ENCODE measurements at places on chromosomes 16 and 17.

DNA sequence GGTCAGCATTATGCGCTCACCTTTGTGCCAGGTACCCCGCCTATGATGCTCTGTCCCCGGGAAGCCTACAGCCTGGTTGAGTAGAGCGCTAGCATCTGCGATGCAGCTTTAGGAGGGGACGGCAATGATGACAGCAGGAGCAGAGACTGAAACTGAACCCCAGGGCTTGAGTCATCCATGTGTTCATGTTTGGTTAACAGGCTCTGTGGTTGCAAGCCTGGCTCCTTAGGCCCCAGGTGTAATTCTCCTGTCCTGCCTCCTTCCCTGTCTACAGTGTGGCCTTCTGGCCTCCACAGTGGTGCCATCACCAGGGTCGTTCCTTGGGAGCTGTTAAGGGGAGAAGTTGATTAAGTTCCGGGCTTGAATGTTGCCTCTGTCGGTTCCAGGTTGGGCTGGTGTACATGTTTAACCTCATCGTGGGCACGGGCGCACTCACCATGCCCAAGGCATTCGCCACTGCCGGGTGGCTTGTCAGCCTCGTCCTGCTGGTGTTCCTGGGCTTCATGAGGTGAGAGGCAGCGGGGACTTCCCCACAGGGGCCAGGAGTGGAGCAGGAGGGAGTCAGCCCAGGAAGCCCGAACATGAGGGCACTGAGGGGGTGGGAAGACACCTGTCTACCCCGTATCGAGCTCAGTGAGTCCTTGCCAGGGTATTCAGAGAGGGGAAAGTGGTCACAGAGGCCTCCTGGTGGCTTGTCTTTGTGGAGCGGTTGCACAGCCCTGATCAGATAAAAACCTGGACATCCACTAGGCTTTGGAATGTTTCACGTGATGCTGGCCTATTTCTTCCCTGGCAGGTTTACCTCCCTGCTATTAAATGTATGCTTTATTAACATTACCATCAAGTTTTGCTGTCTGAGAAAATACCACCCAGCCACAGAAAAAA is 9.2 kb upstream of the NAT9 start:
- no peak for DNase-seq

DNA sequence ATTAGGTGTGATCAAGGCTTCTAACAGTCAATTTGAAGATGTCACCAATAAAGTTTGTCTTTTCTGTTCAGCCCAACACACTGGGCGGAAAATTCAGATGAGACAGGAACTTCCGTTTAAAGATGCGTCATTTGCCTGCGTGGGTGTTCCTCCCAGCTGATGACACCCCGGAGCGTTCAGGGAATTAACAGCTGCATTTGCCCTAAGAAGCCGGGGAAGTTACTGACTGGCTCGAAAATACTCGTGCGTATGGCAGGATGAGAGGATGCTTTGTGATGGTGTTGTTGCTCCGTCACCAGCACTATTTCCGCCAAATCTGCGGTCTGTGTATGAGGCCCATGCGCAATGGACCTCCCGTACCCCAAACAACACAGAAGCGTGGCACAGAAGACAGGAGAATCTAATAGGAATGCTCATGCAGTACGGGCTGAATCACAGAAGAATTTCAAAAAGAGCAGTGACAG is 11.9 kb upstream of the PVALEF start:
- peak; percentile 47 for DNase-seq

- DNase-seq, result no peak
Observed at GRCh38 chr16:27400751-27401620, 988 bp upstream of the IL21R start.

GRCh38 chr16:4303973-4304372 is 11.9 kb upstream of the GLIS2 start:
- no peak for DNase-seq

GRCh38 chr16:89450537-89450936 is 39.8 kb downstream of the ANKRD11 start:
- DNase-seq, result no peak

DNA sequence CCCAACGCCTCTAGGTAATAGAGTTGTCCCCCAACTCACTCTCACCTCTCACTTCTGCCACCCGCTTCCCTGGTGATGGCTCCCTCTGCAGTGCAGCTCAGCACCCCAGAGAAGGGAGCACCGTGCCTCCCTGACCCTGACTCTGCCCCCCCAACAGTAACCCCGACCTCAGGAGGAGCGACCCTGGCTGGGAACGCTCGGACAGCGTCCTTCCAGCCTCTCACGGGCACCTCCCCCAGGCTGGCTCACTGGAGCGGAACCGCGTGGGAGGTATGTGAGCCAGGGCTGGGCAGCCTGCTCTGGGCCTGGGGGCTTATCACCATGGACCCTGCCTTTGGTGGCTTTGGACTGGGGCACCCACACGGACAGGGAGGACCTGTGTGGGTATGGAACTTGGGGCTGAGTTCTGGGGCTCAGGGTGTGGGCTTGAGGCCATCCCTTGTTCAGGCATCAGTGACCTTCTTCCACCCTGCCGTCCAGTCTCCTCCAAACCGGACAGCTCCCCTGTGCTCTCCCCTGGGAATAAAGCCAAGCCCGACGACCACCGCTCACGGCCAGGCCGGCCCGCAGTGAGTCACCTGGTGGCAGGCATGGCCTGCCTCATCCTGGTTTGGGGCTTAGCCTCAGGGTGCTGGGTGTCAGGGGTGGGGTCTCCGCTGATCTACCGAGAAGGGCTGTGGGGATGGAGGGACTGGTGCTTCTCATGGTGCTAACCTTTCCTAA is 6.7 kb upstream of the C17orf107 start:
- no peak for DNase-seq

DNA sequence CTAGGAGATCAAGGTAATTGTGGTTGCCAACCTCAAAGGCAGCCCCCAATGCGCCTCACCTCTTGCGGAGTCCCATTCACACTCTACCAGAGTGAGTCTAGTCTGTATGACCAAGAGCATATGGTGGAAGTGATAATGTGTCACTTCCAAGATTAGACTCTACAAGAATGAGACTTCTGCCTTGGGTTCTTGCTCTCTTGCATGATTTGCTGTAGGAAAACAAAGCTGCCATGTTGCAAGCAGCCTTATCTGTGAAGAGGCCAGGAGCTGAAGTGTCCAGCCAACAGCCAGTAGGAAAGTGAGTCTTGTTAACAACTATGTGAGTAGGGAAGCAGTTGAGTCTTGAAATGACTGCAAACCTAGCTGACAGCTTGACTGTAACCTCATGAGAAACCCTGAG is 3.4 kb downstream of the TERF2 start:
- no peak for DNase-seq

- DNase-seq, result no peak
Observed at GRCh38 chr17:74515941-74516340, 15.3 kb downstream of the CD300LB start.

DNA sequence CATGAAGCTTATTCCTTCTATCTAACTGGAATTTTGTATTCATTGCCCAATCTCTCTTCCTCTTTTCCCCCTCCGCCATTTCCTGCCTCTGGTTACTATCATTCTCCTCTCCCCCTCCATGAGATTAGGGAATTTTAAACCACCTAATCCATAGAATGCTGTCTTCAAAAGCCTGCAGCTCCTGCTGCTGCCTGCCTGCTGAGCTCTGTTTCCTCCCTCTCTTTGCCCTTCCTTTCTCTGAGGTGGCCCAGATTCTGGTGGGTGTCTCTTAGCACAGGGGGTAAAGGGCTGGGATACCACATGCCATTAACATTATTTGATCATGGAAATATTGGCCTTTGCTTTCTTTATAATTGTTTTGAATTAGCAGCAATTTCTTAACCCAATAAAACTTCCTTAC is 241.6 kb downstream of the CNTNAP4 start:
- DNase-seq, result no peak

- DNase-seq, result no peak
Observed at GRCh38 chr17:11391134-11391533, 150.1 kb downstream of the SHISA6 start.

DNA sequence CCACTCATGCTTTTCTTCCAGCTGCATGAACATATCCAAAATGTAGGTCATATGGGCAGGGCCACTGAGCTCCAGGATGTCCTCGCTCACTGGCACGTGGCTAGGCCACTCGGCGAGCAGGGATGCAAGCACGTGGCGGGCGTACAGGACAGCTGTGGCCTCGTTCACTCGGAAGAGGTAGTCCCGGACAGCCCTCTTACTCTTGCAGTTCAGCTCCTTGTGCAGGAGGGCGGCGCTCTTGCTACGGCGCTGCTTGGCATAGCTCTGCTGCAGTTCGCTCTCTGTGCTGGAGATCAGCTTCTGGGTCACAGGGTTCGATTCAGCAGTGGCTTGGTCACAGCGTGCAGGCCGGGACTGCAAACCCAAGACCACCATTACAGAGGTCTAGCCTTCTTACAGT is 53.1 kb upstream of the ATP2A3 start:
- no peak for DNase-seq

DNA sequence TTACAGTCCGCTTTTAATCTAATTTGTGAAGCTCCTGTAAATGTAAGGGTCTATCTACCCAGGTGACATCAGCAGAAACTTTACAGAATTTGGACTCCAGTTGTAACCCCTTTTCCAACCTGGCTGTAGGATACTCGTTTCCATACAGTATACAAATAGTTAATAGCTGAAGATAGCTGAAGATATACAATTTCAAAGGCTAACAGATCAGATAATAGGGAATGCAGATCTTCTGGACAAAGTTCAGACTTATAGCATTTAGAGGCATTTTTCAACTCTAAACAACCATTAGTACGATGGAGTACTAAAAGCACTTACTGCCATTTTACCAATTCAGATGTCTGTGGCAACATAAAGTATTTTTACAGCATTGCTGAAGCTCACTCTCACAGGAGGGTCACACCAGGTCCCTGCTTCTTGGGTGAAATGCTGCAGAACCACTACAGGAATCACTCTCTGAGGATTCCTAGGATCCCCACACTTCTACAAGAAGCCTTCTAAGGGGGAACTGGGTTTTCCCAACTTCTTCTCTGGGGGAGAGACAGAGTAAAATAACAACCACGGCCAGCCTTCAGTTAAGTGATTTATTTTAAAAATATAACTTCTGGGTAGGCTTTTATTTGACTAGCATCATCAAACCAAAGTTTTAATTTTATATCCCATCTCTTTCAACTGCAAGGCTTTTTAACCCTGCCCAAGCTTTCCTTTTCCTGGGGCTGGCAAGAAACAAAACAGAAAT is 2.9 kb downstream of the VEZF1 start:
- DNase-seq, result no peak

DNA sequence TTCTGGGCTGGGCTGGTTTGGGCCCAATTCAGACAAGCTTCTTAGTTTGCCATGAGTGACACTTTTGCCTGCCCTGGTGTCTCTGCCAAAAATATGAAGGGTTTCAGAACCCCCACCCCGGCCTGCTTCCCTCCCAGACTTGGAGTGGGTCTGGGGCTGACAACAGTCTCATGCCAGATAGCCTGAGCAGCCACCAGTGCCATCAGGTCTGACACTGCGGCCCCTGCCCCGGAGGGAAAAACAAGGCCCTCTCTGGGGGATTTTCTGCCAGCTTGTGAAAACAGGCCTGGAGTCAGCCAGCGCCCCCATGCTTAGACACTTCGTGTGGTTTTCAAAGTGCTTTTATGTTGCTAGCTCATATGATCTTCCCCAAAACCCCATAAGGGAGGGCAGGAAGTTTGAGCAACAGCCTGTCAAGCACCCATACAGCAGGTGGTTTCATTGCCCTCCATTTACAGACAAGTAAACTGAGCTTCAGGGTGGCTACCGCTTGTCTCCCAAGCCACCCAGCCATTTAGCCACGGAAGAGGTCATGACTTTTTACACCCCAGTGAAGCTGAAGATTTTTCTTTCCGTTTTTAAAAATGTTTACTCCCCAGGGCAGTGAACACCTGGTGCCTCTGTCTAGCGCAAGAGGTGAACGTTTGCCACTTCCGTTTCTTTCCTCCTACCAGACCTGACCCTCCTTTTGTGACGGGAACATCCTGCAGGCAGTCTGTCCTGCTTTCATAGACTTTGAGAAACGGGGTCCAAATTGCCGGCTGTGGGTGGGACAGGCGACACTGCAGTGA is 300.6 kb downstream of the SEC14L1 start:
- DNase-seq, result peak; percentile 80

GRCh38 chr17:48026502-48027321 is 10.9 kb downstream of the COPZ2 start:
- peak; percentile 78 for DNase-seq

- DNase-seq, result no peak
Observed at GRCh38 chr17:34067011-34067410, 188.1 kb upstream of the CCL2 start.

DNA sequence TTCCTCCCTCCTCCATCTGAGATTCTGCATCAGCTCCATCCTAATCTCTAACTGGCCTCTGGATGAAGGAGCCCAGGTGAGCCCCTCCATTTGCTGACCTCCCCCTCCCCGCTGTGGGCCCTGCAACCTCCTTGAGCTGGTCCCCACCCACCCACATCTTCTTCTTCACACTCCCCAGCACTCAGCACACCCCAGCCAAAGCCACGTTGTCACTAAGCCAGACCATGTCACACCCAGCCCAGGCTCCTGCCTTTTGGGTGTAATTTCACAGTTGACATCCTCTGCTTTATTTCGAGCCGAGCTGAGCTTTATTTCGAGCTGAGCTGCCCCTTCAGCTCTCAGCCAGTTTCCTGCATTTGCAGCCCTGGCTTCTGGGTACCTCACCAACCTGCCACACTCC is 282.7 kb upstream of the TNRC6C start:
- no peak for DNase-seq

DNA sequence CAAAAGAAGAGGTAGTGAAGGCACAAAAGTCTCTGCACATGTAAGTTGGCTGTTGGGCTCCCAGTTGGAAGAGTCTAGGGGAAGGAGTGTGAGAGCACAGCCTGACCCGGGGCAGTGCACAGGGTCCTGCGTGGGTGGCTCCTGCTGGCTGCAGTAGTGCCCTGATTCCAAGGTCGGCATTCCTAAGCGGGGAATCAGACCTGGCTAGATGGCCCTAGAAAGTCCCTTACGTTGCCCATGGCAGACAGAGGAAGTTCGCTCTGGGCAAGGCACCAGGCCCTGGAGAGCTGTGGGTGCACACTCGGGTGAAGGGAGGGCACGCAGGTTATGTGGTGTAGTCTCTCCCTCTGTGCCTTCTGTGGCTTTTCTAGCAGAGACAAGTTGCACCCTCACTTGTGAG is 22.8 kb upstream of the SLC5A11 start:
- no peak for DNase-seq

DNA sequence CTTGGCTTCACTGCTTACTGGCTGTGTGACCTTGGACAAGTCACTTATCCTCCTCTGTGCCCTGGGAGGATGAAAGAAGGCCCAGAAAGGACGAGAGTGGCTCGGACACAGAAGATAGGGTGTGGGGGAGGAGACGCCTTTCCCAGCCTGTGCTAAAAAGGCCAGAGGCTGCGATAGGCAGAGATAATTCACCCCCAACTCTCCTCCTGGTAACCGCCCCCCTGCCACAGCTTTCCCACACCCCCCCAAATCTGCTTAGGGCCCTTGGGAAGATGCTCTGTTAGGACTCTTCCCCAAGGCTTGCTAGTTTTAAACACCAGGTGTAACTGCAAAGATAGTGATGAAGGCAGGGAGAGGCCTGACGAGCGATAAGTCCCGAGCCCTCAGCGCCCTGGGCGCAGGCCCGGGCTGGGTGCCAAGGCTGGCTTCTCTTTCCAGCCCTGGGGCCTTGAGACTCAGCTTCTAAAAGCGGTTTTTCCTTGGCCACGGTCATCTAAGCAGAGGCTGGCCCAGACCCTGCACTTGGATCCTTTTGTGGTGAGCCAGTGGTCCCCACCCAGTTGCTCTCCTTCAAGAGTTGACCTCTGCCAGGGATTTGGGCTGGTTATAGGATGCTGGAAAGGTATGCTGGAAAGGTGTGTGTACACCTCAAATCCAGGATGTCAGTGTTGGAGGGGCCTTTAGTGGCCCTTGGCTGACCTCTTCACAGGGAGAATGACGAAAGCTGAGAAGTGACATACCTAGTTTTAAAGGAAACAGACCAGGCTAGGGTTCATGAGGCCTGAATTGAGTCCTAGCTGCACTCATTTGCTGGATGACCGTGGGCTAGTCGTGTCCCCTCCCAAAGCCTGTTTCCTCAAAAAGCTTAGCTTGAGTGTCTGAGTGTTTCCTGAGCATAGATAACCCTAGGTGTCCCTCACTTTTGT is 3.4 kb upstream of the PPP1R9B start:
- DNase-seq, result no peak
